ENCODE measurements at places on chromosomes 7 and 10.

GRCh38 chr10:108434559-108435252, 1270.2 kb upstream of the SORCS1 start:
- DNase-seq, result no peak

DNA sequence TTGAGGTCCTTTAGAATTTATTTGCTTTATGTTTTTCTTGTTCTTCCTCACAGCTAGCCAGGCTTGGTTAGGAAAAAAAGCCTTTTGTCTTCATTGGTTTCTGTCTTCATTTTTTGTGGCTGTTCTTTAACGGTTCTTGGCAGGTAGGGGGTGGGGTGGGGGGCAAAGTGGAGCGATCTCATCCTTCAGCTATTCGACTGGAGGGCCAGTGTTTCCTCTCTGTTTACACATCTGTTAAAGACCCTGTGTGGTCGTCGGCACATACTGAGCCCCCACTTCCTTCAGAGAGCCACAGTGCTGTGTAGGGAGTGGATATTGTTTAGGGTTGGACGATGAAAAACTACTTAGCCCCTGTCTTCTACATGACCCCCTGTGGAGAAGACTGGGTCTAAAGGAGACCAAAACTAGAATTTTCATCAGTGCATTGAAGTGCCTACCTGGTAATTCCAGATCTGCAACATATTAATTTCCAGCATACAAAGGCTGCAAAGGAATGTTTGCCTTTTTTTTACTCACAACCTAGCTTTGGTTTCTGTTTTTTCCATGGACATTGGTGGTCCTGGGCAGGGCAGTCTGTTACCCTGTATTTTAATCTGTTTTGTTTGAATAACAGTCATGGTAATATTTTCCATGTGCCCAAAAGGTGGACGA, 29.0 kb downstream of the PRPF18 start:
- no peak for DNase-seq

GRCh38 chr7:44735403-44736165, 13.1 kb upstream of the ZMIZ2 start:
- peak; percentile 36 for DNase-seq

GRCh38 chr10:78312197-78313047, 278.8 kb downstream of the RPS24 start:
- no peak for DNase-seq

DNA sequence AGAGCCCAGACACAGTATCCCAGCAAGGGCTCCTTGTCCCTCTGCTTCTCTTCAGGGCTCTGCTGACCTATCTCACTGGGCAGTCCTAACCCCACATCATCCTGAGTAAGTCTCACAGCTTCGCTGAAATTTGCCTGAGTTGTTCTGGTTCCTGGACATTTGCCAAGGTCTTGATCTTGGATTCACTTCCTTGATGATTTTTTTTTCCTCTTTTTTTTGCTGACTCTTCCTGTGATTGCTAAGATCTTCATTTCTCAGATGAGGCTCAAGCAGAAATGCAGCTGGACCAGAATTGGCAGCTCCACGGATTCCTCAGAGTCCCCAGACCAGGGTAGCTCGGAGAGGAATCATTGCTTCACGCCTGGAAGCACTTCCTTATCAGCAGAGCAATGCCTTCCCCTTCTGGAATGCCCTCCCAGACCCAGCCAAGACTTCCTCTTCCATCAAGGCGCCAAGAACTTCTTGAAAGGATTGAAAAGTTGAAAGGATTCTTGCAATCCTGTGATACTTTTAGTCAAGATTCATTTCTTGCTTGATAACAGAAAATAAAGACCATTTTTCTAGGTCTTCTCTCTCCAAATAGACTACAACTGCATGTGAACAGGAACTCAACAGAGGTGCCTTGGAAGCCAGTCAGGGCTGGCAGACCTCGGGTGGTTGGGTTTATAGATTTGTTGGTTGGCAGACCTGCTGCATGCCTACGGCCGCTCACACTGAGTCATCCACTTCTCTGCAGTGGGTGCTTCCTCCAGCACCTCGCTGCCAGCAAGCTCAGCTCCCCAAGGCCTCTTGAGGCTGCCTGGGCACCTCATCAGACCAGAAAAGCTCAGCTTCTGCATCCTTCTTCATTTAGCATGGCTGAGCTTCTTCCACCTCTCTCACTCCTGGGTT, 8.8 kb upstream of the AFAP1L2 start:
- no peak for DNase-seq

DNA sequence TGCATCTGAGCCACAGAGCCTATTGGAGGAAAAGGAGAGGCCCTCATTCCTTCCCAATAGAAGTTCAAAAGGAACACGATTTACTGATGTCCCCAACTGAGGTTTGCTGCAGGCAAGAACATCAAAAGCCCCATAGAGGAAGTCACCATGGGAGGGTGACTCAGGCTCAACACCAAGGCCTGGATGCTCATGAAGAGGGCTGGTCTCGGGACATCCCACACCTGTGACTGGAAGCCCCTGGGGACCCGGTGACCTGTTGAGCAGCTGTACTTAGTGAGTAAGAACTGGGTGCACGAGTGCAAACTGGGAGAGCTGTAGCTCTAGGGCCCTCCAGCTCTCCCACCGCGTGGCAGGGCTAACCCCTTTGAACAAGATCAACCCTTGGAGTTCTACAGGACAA, 38.0 kb downstream of the CYTH3 start:
- no peak for DNase-seq

DNA sequence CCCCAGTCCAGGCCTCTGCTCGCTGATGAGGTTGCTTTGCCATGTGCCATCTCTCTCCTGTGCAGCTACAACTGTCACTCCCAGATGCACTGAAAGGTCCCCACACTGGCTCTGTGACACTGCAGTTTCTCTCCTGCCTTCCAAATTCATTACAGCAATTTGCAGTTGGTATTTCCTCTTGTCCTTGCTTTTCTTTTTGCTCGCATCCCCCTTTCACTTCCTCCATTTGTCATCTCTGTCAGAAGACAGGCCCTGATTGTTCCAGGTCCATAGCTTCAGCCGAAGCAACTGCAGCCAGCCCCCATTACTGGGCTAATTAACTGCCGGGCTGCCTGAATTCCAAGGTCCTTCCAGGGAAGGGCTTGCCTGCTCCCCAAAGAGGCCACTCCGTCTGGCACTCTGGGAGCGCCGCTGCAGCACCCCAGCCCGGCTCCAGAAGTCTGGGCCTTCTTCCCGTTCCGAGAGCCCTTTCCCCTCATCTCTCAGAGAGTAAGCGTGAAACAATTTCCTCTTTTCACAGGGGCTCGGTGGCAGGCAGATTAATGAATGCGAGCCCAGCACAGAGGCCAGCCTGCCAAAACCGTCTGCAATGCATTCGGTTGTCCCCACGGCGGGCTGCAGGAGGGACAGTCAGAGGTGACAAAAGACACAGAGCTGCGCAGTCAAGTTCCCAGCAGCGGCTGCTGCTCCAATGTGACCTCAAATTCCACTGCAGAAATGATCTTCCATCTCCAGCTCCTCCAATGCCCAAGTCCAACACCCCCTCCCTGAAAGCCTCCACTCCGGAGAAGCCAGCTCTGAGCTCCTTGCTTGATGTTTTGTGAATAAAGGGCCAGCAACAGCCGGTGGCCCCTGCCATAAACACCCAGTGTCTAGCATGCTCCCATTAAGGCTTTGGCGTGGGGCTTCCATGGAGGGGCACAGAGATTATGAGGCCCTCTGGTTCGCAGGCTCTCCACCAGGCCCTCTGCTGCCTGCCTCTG, 279.4 kb upstream of the HABP2 start:
- DNase-seq, result no peak

DNA sequence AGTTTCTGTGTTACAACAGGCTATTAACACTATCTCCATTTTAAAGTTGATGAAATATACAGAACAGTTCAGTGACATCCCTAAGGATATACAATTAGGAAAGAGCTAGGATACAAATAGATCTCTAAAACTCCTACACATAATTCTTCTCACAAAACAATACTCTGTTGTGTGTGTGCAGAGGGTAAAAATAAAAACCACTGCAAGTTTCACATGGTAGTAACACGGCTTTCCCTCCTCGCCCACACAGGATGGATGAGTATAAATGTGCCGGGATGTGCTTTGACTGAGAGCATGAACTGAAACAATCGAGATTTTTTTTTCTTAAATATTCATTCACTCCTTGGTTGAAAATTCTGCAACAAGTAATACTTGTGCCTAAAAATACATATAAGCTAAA, 131.5 kb upstream of the C1QL3 start:
- DNase-seq, result no peak

DNA sequence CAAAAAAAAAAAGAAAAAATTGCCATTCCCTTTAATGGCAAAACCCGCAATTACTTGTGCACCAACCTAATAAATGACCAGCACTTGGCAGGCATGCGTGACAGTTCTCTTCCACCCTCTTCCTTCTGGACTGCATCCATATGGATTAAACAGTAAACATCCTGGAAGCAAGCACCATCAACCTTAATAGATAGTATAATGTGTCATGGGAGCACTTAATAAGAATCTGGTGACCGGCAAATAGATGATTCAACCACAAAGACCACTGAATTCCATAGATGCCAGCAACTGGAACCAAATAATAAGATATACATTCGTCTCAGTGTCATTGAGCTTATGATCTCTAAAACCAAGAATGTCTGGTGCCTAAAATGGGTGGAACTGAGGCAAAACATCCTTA, 610.2 kb downstream of the CALN1 start:
- DNase-seq, result no peak

GRCh38 chr7:143416565-143417149, 8.0 kb upstream of the EPHA1 start:
- DNase-seq, result peak; percentile 62

- DNase-seq, result no peak
These were observed 118.7 kb downstream of the MKX start for GRCh38 chr10:27626890-27627289.

DNA sequence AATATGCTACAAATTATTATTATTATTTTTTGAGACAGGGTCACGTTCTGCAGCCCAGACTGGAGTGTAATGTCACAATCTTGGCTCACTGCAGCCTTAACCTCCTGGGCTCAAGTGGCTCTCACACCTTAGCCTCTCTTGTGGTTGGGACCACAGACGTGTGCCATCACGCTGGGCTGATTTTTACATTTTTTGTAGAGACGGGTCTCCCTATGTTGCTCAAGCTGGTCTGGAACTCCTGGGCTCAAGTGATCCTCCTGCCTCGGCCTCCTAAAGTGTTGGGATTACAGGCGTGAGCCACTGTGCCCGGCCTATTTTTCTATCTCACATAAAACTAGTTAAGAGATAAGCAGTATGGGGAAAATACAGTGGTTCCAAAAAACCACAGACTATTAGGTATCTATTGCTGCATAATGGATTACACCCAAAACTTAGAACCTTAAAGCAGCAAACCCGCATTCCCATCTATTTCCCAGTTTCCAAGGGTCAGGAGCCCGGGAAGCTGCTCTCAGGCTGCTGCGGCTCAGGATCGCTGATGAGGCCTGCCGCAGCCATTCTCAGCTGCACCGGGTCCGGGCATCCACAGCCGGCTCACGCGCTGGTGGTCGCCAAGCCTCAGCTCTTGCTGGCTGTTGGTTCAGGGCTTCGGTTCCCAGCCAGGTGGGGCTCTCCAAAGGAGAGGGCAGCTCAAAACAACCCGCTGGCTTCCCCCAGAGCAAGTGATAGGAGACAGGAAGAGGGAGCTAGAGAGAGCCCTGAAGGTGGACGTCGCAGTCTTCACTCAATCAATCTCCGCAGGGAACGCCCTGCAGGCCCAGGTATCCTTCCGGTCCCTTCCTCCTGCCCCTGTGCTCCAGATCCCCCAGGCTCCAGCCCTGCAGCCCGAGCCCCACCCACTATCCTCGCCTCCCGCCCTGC, 128.2 kb downstream of the UBE2H start:
- no peak for DNase-seq

DNA sequence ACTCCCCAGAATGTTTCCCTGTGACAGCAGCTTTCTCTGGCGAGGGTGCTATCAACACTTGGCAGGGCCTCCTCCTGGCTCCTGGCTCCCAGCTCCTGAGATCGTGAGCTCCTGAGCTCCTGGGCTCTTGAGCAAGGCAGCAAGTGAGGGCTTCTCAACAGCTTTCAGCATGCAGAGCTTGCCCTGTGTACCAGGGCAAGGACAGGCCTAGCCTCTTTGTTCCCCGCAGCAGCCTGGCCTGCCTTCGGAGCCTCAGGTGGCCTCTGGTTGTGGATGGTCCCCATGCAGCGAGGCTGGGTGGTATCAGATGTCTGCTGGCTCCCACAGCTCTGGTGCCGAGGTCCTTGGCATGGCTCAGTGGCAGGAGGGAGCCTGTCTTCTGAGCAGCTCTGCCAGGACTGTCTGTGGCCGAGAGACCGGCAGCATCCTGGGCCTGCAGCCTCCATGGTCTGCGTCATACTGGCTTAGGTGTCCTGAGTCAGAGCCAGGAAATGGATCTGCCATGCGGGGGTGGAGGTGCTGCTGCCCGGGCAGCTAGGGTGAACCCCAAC, 44.2 kb downstream of the ZMIZ1 start:
- DNase-seq, result no peak

DNA sequence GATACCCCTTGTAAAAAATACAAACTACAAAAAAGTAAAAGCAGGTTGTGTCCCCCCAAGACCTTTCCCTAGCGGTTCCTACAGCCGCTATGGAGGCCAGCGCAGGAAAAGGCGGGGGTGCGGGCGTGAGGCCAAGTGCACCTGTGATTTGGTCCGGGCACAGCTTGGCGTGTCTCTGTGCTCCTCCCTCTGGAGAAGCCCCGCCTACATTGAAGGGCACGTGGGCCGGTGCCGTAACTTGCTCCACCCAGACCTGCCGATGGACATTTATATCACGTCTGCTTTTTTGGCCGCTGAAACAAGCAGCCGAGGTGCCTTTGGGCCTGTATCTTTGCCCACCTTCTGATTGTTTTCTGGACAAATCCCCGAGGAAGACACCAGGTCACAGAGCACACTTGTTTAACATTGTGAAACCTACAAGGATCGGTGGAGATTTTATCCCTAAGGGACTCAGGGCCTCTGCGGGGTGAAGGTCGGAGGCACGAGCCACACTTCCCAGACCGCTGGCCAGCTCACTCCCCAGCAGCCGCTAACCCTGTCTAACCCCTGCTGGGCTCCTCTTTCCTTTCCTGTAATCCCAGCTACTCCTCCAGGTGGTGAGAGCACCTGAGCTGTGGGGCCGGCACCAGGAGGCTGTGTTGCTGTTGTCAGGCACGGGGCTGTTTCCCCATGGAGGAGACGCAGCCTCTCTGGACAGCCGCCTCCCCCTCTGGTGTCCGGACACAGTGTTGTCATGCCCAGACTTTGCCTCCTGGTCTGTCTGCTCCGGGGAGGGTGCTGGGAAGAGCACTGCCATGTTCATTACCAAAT, 18.8 kb upstream of the INPP5A start:
- DNase-seq, result no peak

DNA sequence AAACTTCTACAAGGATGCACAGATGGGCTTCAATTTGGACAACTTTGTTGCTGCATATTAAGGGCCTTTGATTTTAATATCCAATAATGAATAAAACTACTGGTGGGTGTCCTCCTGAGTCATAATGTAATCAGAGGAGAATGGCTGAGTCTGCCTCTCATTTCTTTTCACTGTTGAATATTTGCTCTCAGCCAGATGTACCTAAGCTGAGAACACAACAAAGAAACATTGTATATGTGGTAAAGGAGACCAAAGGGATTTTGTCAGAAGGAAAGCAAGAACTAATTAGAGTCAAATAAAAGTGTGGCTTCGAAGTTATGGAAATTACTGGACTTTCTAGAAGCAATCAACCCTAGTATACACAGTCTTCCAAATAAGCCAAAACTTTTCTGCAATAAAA, 131.0 kb upstream of the BET1 start:
- no peak for DNase-seq

- no peak for DNase-seq
These were observed 54.2 kb upstream of the PLXDC2 start for GRCh38 chr10:19762026-19762425.

Data from CD4-positive, alpha-beta memory T cell (primary cell).